ENCODE measurements at places on chromosomes 16 and 17. TPM values are rescaled to one million over a fixed set of nuclear protein-coding genes. Genes with fewer than 3 reads are reported as not detected.

ASPA gene
- 1.8 TPM for total RNA-seq

KRTAP4-2 gene
- total RNA-seq, result not detected

TBC1D3K gene
- total RNA-seq, result not detected

KRTAP4-5 gene
- total RNA-seq, result not detected

ST6GALNAC1 gene
- 0.69 TPM for total RNA-seq

WNT9B gene
- 1.2 TPM for total RNA-seq

KRTAP1-1 gene
- not detected for total RNA-seq

FA2H gene
- total RNA-seq, result 0.23 TPM

CISD3 gene
- total RNA-seq, result 3.0 TPM

DOC2B gene
- 33.0 TPM for total RNA-seq

IKZF3 gene
- under 0.01 TPM for total RNA-seq

ERN1 gene
- 4.2 TPM for total RNA-seq

MGAT5B gene
- 29.8 TPM for total RNA-seq

EPX gene
- not detected for total RNA-seq

SRSF1 gene
- 283 TPM for total RNA-seq

PRSS33 gene
- not detected for total RNA-seq

C1QL1 gene
- 8.3 TPM for total RNA-seq
